Activated T-helper 9 cell treated with anti-CD3 and anti-CD28 coated beads, Interleukin-2, amount 50 U/mL, for 16 hours (primary cell): ENCODE measurements at places on chromosomes 11 and 22.

- DNase-seq = no peak
Observed at GRCh38 chr22:48721395-48721669, 1106.3 kb downstream of the BRD1 start.

DNA sequence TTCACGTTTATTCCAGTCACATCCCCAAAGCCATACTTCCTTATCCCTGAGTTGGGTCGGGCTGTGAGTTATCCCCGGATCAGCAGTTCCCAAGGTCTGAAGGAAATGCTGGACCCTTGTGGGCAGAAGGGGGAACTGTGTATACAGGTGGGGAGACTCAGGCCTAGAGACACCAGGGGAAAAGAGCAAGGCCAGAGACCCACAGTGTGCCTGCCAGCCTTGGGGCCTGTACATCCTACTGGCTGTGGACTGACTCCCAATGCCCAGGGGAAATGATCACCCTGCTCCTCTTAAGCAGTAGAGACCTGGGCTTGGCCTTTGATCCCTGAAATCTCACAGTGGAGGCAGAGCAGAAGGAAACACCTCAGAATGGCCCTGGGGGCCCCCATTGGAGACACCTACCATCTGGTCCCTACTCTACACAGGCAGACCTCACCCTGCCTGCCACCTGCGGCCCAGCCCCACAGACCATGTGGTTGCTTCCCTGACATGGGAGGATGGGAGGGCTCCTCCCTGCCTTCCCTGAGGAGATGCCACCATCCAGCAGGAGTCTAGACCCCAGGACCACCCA lies 1.3 kb downstream of the SELENOM start:
- no peak for DNase-seq

DNA sequence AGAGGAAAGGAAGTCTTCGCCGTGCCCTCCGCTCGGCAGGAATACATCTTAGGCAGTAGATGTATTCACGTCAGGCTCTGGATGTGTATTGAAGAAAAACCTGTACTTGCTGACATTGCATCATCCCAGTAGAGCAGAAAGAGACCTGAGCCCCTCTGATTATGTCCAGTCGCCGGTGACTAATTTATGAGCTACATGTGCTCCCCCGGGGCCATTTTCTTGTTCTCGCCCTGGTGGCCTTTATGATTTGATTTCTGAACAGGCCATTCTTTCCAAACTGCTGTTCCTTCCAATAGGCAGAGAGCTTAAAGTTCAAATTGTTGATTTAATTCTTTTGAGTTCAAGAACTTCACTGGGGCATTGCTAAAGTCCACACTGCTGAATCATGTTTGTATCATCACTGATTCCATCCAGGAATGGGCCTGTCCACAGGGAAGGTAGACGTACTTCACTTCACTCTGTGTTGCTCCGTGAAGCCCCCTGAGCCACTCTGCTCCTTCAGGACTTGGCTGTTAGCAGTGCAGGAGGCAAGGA lies 137.3 kb upstream of the RASSF10 start:
- no peak for DNase-seq

GRCh38 chr11:23856654-23857053 lies 640.2 kb upstream of the LUZP2 start:
- no peak for DNase-seq

GRCh38 chr22:20937031-20937793 lies 20.0 kb downstream of the CRKL start:
- DNase-seq = no peak

GRCh38 chr11:67120881-67121710 lies 2.0 kb downstream of the KDM2A start:
- DNase-seq = no peak

DNA sequence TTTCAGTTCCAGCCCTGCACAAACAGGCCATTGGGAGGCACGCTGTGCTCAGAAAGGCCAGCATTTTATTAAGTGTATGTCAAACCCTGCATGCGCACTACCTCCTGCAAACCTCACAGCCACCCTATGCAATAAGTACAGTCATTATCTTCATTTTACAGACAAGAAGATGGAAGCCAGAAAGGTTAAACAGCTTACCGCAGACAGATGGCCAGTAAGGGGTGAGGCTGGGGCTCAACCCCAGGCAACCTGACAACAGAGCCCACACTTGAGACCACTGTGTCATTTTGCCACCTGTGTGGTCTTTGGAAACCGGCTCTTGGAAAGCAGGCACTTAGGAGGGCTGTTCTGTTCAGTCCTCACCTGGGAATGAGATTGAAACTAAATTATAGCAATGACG lies 142.3 kb downstream of the NXPE2 start:
- DNase-seq = no peak

- DNase-seq = no peak
Observed at GRCh38 chr11:86152006-86152862, 83.3 kb upstream of the PICALM start.

- no peak for DNase-seq
Observed at GRCh38 chr11:128909438-128910125, 18.4 kb downstream of the KCNJ5 start.

DNA sequence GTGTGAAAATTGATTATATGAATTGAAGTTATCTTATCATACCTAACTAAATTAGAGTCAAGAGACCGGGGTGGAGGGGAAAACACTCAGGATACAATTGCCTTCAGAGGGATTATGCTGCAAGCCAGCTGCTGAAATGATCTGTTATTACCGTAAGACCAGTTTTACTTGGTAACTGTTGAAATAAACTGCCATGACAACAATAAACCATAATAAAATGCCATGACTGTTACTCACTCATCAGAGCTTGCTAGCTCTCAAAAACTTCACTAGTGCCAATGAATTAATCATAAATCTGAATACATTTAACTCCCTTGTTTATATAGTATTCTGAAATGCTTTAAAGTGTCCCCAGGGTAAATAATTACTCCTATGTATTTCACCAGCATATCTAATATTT lies 68.2 kb downstream of the CASP12 start:
- no peak for DNase-seq

GRCh38 chr11:89487016-89487415 lies 4.2 kb downstream of the NOX4 start:
- no peak for DNase-seq

DNA sequence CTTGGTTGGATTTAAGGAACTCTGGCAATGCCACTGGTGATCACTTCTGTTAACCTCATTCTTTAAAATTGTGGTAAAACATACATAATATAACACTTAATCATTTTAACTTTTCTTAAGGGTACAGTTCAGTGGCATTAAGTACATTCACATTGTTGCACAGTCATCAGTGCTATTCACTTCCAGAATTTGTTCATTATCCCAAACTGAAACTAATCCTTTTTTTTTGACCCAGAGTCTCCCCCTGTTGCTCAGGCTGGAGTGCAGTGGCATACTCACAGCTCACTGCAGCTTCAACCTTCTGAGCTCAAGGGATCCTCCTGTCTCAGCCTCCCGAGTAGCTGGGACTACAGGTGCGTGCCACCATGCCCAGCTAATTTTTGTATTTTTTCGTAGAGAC lies 10.6 kb downstream of the ELF5 start:
- no peak for DNase-seq

DNA sequence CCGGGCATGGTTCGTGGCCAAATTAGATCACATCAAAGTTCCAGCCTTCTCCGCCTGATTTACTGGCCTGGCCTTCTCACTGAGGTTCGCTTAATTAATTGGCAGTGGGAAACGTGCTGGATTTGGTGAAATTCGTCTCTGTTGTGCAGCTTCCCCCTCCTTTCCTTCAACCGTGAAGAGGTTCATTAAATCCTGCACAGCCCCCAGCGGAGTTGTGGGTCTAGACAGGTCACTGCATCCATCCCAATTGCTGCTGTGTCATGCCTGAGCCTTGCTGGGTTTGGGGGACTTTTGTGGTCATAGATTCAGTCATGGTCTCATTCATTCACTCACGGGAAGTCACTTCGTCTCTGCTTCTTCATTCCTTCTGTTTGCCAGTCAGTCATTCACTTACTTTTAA lies 90.0 kb downstream of the INSC start:
- no peak for DNase-seq

- no peak for DNase-seq
Observed at GRCh38 chr22:17229991-17230630, 10.9 kb upstream of the ADA2 start.

GRCh38 chr22:23845265-23846080 lies 6.7 kb upstream of the DERL3 start:
- no peak for DNase-seq

GRCh38 chr11:43987384-43988039 lies 45.1 kb downstream of the C11orf96 start:
- DNase-seq = no peak

- DNase-seq = no peak
Observed at GRCh38 chr22:49524362-49524761, 303.3 kb downstream of the BRD1 start.

GRCh38 chr22:44723801-44724200 lies 21.8 kb downstream of the PRR5 start:
- DNase-seq = no peak

- no peak for DNase-seq
Observed at GRCh38 chr11:84140386-84141169, 854.4 kb upstream of the CCDC90B start.

GRCh38 chr11:2761131-2762030 lies 61.6 kb upstream of the KCNQ1OT1 start:
- DNase-seq = no peak
